ENCODE measurements at places on chromosomes 13 and 19.
A peak's percentile ranks its signal among the peaks of the same experiment; 100 is the strongest.

DNA sequence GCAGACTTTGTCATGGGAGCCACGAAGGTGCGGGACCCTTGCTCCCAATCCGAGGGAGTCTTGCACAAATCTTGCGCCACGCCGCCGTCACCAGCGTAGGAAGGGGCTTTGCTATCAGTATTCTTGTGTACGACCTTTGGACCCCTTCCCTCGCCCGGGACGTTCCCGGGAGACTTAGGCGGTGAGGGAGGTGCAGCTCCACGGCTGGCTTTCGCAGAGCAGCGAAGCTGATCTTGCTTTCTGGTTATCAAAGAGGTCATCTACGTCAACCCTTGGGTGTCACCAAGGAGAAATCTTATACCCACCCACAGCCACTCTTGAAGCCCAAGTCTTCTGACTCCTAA is 583 bp downstream of the TECR start:
- no peak for DNase-seq

DNA sequence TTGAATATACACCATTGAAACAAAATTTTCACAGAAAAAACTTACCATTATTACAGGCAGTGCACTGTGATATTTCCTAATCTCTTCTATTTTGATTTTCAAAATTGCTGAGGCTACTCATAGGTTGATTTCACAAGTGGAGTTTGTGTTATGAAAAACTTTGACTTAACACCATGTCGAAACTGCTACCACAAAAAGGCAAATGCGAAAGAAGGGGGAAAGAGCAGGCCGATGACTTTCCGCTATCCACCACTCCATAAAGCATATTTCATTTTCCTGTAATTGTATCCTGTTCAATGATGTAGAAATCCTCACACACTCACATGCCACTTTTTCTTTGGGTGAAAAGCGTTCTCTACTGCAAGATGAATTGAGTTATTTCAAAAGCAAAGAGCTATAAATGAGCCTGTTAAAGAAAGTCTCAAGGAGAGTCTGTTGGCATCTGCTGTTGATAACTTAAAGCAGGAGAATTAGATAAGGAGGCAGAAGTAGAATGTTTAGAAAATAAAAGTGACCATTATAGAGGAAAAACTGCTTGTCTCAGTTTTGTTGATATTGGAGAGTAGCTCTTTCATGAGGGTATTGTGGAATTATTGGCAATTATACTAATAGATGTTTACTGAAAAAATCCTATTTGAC is 18.8 kb downstream of the KL start:
- DNase-seq: no peak

DNA sequence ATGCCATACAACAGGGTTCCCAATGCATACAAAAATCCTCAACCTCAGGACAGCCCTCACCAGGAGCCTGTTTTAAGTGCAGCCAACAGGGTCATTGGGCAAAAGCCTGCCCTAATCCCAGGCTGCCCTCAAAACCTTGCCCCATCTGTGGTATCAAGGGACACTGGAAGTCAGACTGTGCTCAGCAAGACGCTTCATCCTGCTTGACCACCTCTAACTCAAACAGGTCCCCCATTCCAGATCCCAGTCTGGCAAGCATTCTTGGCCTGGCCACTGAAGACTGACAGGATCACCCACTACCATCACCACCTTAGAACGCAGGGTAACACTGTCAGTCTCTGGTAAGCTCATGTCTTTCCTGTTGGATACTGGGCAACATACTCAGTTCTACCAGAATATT is 15.0 kb upstream of the ZSCAN4 start:
- no peak for DNase-seq

DNA sequence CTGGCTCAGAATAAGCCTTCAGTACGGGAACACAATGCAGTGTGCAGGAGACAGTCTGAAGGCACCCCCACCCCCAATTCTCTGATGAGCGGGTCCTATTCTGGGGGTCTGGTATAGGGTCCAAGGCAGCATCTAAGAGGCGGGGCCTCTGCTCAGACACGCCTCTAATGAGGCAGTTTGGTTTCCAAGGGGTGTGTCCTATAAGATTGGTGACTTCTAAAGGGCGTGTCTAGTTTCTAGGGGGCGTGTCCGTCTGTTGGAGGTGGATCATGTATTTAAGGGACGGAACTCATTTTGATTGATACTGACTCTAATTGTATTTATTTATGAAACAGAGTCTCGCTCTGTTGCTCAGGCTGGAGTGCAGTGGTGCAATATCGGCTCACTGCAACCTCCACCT is 8.7 kb downstream of the FIZ1 start:
- no peak for DNase-seq

- DNase-seq: no peak
Measured at GRCh38 chr13:93953841-93954240, 525.6 kb downstream of the DCT start.

DNA sequence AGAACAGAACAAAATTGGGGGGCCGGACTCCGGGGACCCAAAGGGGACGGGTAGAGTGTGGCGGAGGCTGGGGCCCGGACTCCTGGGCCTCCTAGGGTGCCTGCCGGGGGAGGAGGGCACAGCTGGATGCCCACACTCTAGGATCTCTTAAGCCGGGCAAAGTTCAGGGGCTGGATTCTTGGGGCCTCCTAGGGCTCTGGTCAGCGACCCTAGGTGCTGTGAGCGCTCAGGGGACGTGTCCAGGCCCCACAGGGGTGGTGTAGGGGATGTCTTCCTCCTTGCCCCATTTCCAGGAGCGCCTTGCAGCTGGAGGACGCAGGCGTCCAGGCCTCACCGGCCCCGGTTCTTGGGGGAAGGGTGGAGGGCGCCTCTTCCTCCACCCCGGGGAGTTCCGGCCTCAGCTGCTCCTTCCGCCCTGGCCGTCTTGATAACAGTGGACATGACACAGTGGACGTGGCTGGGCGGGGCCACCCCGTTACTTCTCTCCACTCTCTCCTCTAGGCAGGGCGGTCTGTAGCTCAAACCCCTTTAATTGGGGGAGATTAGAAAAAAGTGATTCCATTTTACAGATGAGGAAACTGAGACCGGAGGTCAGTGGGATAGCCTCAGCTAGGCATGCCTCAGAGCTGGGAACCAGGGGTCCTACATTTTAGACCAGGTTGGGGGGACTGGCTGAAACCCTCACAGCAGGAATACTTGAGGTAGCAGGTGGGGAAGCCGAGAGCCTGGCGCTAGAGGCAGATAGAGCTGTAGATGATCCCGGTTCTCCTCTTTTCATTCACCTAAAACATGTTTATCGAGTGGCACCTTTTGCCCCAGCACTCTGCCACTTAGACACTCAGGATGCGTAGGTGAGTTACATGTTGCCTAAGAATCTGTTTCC is 705 bp downstream of the STXBP2 start:
- DNase-seq: no peak

- DNase-seq: peak; percentile 74
Measured at GRCh38 chr19:2266183-2266993, 10.2 kb upstream of the JSRP1 start.

DNA sequence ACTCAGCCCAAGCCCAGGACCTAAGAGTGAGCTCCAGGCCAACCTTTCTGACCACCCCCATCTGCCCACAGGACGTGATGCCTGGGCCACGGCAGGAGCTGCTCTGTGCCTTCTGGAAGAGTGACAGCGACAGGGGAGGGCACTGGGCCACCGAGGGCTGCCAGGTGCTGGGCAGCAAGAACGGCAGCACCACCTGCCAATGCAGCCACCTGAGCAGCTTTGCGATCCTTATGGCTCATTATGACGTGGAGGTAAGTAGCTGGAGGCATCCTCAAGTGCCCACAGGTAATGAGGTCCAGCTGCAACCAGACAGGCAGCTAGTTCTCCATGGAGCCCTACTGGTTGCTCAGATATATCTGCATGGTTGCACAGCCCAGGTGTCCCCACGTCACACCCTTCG is 14.8 kb downstream of the DDX39A start:
- DNase-seq: no peak

GRCh38 chr13:50733392-50733791 is 110.1 kb downstream of the DLEU7 start:
- DNase-seq: no peak

GRCh38 chr13:46278474-46278873 is 66.7 kb downstream of the LRRC63 start:
- DNase-seq: no peak

GRCh38 chr13:97434397-97435201 is 630 bp downstream of the RAP2A start:
- no peak for DNase-seq

DNA sequence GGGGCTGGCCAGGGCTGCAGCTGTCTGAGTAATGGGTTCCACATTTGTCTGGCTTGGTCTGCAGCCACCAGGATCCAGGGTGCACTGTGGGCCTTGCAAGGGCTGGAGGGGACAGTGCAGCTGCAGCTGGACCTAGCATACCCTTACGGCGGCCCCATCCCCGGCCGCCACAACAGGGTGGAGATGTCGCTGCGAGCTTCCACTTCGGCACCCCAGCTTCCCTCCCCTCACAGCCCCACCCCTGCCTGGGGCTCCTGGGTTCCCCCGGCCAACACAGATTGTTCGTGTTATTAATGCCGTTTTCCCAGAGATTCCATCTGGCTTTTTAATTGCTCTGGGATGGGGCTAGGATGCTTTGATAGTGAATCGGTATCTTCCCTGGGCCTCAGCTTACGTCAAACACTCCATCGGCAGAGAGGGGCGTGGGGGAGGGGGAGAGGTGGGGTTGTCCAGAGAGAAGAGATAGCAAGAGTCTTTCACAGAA is 5.8 kb downstream of the CEBPA start:
- DNase-seq: no peak

DNA sequence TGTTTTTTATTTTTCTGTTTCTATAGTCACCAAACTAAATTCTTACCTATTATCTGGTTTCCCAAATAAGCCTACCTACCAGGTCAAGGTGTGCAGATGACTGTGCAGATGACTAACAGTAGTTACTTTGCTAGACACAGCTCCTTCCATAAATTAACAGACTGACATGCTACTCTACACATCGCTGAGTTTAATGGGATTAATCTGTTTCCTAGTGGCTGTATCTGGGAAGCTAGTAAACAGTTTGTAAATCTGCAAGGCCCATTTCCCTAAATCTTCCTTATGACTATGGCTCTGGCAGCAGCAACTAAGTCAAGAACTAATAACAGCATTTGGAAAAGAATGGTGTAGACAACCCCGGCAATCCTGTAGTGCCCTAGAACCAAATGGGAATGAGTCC is 27.9 kb downstream of the MIPEP start:
- no peak for DNase-seq

DNA sequence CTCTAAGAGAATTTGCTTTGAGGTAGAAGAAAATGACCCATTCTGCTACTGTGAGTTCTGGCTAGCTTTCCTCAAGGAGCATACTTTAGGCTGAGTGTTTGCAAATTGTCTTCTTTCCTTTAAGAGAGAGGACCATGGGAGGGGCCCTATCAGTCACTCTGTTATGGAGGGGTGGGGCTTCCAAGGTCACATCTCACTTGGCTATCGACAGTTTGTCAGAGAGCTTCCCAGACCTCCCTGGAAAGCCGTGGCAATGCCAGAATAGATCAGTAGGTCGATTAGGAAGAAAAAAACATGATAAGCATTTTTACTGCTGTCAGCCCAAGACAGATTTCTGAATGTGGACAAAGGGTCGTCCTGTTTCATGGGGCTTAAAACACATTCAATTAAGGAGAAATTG is 93.3 kb downstream of the OXGR1 start:
- DNase-seq: no peak

DNA sequence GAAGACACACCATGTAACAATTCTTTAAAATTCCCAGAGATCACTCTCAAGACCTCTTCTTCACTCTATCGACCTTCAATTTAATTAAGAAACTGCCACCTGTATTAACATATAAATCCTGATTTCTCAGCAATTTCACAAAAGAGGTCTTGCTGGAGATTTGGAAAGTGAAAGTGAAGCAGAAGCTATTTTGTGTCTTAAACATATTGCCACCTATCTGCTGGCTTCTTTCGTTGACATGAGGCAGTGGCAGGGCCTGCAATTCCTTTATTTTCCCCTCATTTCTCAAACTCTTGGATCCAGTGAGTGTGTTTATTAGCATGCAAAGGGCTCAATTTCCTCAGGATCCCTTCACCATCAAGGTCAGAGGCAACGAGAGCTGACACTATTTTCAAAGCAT is 780.2 kb upstream of the SLITRK1 start:
- DNase-seq: no peak

GRCh38 chr13:39405107-39405506 is 197.9 kb downstream of the LHFPL6 start:
- no peak for DNase-seq
